Mesangial cell (primary cell): ENCODE measurements at places on chromosomes 7 and 10. TPM values are rescaled to one million over a fixed set of nuclear protein-coding genes. Genes with fewer than 3 reads are reported as not detected.

OPN4 gene
- total RNA-seq: not detected in 2 replicates

C10orf62 gene
- total RNA-seq: 0.13 TPM in 1 of 2 replicates, not detected in the other

TMEM176B gene
- not detected in 2 replicates for total RNA-seq

NCF1 gene
- 0.63 and 2.0 TPM in 2 replicates for total RNA-seq

FAM25A gene
- total RNA-seq: not detected in 2 replicates

SPDYE9 gene
- not detected in 2 replicates for total RNA-seq

C10orf53 gene
- total RNA-seq: not detected in 2 replicates

TBL2 gene
- 62.2 and 64.9 TPM in 2 replicates for total RNA-seq

HOXA9 gene
- 87.0 and 98.1 TPM in 2 replicates for total RNA-seq

EBLN1 gene
- total RNA-seq: not detected in 2 replicates

KLF14 gene
- total RNA-seq: not detected in 2 replicates

GRM3 gene
- total RNA-seq: not detected in 2 replicates

ERVW-1 gene
- not detected in 2 replicates for total RNA-seq

MRLN gene
- not detected in 2 replicates for total RNA-seq

DPYSL4 gene
- 0.98 and 5.3 TPM in 2 replicates for total RNA-seq

PPP1R9A gene
- 4.4 and 11.8 TPM in 2 replicates for total RNA-seq

FAM25G gene
- total RNA-seq: not detected in 2 replicates

ASIC3 gene
- 0.38 TPM in 1 of 2 replicates, not detected in the other for total RNA-seq

PCLO gene
- total RNA-seq: 0.98 and 2.7 TPM in 2 replicates

MACC1 gene
- 0.16 and 0.38 TPM in 2 replicates for total RNA-seq

SLC16A12 gene
- 2.8 and 4.4 TPM in 2 replicates for total RNA-seq
